ENCODE measurements at places on chromosomes 5 and 9. TPM values are rescaled to one million over a fixed set of nuclear protein-coding genes. Genes with fewer than 3 reads are reported as not detected.

COL15A1 gene
- total RNA-seq = 0.39 TPM

BTNL8 gene
- not detected for total RNA-seq

MLANA gene
- total RNA-seq = not detected

CSF2 gene
- total RNA-seq = 0.79 TPM

BRD8 gene
- total RNA-seq = 47.6 TPM

Data from A549 treated with RU486 at 1 μM for 4 hours (cell line).